ENCODE measurements at places on chromosomes 1 and 21. TPM values are rescaled to one million over a fixed set of nuclear protein-coding genes. Genes with fewer than 3 reads are reported as not detected.

GRCh38 chr1:95219407-95219806, 14.6 kb upstream of the RWDD3 start:
- no peak overlapping the region for H3K4me3 ChIP-seq
- no peaks in the 10 kb centered on the region for H3K4me1 ChIP-seq
- no peaks in the 10 kb centered on the region for H3K27me3 ChIP-seq

DNA sequence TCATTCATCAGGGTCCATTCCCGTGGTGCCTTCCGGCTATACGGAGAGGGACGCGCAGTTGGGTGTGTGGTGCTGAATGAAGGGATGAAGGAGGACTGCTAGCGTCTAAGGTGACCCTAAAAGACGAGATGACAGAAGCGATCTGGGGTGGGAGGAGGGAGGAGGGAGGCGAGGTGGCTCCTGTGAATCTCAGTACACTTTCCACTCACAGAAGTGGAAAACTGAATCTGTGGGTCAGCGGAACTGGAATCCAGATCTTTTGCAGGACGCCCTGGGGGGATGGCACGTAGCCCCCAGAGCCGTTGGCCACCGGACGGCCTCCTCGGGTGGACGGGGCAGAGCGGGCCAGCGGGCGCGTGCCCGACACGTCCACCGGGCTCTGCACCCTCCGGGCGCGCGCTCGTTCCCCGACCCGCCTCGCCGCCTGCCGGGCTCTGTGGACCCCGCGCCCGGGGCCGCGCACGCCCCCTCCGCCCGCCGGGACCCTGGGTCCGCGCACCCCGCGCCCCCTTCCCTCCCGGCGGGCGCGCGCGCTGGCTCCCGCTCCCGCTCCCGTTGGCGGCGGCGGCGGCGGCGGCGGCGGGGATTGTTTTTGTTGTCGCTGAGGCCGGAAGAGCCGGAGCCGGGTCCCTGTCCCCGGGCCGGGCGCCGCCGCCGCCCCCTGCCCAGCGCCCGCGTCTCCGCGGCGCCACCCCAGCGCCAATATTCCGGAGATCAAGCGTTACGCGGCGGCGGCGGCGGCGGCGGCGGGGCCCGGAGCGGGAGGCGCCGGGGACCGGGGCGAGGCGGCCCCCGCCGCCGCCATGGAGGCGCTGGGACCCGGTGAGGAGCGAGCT, at the start of gene AGO4:
AGO4 (plus strand) TSS at position 403 of the 836 bp plus-strand sequence; CDS start at position 804, 401 bp downstream.
- H3K27ac ChIP-seq = peak within 1 kb of the TSS; percentile 93
- H3K4me1 ChIP-seq = peaks cover 19% of the 10 kb centered on the region

DNA sequence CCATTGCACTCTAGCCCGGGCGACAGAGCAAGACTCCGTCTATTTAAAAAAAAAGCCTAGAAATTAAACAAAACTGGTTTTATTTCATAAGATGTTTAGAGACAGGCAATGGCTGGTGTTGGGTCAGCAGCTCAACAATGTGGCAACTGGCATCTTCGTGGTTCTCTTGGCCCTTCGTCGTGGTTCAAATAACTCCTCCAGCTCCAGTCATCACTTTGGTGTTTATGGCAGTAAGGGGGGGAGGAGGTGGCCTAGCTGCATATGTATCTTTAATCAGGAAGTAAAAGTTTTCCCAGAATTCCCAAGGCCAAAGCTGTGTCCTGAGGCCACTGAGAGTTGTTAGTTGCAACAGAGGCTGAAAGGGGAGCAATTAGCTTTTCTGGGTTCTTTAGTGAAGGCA, 13.0 kb upstream of the LTN1 start:
- H3K4me3 ChIP-seq = no peak overlapping the region
- no peak overlapping the region for H3K27ac ChIP-seq
- peaks cover 23% of the 10 kb centered on the region for H3K36me3 ChIP-seq
- no peaks in the 10 kb centered on the region for H3K27me3 ChIP-seq

DNA sequence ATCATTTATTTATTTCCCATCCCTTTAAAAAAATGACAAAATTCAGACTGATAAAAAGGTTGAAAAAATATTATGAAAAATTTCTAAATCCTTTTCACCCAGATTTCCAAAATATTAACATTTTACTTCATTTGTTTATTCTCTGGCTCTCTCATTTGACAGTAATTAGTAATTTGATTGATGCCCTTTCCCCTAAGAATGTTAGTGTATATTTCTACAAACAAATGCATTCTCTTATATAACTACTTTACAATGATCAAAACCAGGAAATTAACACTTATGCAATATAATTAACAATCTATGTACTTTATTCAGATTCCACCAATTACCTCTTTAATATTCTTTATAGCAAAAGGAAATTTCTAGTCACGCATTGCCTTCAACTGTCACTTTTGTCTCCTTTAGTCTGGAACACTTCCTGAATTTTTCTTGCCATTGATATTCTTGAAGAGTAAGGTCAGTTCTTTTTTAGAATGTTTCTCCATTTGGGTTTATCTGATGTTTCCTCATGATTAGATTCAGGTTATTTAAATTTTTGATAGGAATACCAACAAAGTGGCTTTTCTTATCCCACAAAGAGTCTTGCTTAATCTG, 3.9 kb downstream of the CD53 start:
- no peak overlapping the region for H3K27ac ChIP-seq
- peaks cover 6% of the 10 kb centered on the region for H3K4me1 ChIP-seq
- H3K36me3 ChIP-seq = no peaks in the 10 kb centered on the region
- H3K27me3 ChIP-seq = no peaks in the 10 kb centered on the region
- peak overlapping the region; percentile 53 for H3K4me3 ChIP-seq

DNA sequence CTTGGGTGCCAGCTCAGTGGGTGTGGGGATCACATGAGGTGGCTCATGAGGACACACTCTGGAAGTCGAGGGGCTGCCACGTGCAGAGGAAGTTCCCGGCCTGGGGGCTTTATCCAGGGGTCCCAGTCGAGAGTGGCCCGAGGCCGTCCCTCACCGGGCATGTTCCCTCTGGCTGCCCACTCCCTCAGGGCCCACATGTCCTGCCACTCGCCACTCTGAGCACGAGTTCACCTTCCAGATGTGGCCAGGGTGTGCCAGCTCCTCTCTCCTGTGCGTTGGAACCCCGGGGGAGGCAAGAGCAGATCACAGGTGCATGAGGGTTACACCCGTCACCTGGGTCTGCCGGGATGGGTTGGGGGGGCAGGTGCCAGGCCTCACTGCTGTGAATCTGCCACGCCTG, 14.6 kb downstream of the TMEM201 start:
- no peaks in the 10 kb centered on the region for H3K27me3 ChIP-seq
- no peak overlapping the region for H3K27ac ChIP-seq
- no peak overlapping the region for H3K4me3 ChIP-seq
- peak; percentile 59 for DNase-seq

- DNase-seq = peak; percentile 63
- no peak overlapping the region for H3K4me3 ChIP-seq
- no peaks in the 10 kb centered on the region for H3K36me3 ChIP-seq
- H3K27me3 ChIP-seq = no peaks in the 10 kb centered on the region
- H3K27ac ChIP-seq = no peak overlapping the region
Measured at GRCh38 chr21:43188592-43189210, 19.9 kb downstream of the CRYAA start.

GRCh38 chr1:183634429-183635065, 1.0 kb downstream of the ARPC5 start:
- H3K27me3 ChIP-seq = no peaks in the 10 kb centered on the region
- no peak for DNase-seq
- peak overlapping the region; percentile 96 for H3K27ac ChIP-seq
- H3K4me1 ChIP-seq = peaks cover 43% of the 10 kb centered on the region
- H3K4me3 ChIP-seq = peak overlapping the region; percentile 88

- no peaks in the 10 kb centered on the region for H3K27me3 ChIP-seq
- H3K4me3 ChIP-seq = no peak overlapping the region
- no peak overlapping the region for H3K27ac ChIP-seq
- no peaks in the 10 kb centered on the region for H3K36me3 ChIP-seq
- H3K4me1 ChIP-seq = no peaks in the 10 kb centered on the region
- DNase-seq = no peak
Measured at GRCh38 chr1:192958871-192959270, 100.3 kb downstream of the UCHL5 start.

- DNase-seq = no peak
- peaks cover 15% of the 10 kb centered on the region for H3K4me1 ChIP-seq
- H3K27me3 ChIP-seq = no peaks in the 10 kb centered on the region
- H3K27ac ChIP-seq = peak overlapping the region; percentile 82
- no peaks in the 10 kb centered on the region for H3K36me3 ChIP-seq
- H3K4me3 ChIP-seq = no peak overlapping the region
Measured at GRCh38 chr1:91651243-91651642, 150.6 kb downstream of the CDC7 start.

DNA sequence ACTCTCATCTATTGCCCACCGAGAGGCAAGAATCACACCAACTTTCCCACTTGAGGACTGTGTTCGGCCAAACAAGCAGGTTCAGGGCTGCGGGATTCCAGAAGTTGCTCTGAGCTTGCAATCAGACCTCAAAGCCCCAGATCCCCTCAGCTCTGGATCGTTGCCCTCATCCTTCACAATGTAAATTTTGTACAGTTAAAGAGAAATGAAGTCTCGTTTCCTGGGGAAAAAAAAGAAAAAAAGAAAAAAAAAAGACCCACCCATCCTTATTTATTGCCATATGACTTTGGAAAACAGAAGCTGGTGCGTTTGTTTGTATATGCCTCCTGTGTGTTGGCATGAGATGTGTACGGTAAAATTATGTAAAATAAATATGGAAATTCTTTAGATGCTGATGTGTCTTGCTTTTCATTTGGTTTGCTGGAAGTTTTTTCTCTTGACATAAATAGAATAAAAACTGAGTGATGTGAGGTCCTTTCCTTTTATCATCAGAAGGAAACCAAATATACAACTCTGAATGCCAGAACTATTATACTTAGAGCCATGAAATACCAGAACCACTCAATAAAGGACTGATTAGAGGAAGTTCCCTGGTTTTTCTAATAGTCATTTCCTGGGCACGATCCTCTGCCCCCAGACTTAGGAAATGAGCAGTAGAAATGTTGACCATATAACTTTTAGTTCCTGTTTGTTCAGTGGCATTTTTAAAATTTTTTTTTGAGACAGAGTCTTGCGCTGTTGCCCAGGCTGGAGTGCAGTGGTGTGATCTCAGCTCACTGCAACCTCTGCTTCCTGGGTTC, 48.7 kb downstream of the LHX4 start:
- peaks cover 6% of the 10 kb centered on the region for H3K36me3 ChIP-seq
- H3K27ac ChIP-seq = no peak overlapping the region
- DNase-seq = no peak

DNA sequence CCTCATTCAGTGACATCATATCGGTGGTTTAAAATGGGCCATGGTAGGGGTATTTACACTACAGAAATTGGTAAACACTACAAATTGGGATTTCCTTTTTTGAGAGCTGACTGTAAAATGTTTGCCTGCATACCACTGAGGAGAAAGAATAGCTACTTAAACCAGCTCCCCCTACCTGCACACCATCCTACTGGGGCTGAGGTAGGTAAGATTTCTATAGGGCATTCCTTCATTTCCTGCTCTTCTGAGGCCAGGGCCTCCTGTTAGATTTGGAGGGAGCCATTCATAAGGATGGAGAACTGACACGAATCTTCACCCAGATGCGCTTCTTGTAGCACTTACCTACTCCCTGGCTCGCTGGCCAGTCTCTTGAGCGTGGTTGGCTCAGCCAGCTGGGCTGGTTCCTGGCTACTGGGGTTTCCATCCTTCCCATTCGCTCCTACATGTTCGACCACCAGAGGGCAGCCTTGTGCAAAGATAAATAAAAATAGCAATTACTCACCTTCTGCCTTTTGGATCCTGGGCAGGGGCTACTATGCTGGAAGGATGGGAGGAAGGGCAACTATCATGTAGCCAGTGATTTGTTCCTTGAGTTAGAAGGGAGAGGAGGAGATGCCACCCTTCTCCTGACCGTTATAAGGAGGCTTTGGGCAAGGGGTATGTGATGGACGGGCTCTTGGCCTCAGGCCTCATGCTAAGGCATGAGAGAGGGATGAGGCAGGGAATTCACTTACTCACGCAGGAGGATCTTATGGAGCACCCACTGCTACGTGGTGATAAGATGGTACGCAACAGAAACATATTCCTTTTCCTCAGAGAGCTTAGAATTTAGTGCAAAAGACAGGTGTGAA, 10.7 kb downstream of the OPTC start:
- peak; percentile 84 for DNase-seq
- no peak overlapping the region for H3K27ac ChIP-seq
- no peaks in the 10 kb centered on the region for H3K27me3 ChIP-seq
- H3K36me3 ChIP-seq = no peaks in the 10 kb centered on the region
- peaks cover 5% of the 10 kb centered on the region for H3K4me1 ChIP-seq

DNA sequence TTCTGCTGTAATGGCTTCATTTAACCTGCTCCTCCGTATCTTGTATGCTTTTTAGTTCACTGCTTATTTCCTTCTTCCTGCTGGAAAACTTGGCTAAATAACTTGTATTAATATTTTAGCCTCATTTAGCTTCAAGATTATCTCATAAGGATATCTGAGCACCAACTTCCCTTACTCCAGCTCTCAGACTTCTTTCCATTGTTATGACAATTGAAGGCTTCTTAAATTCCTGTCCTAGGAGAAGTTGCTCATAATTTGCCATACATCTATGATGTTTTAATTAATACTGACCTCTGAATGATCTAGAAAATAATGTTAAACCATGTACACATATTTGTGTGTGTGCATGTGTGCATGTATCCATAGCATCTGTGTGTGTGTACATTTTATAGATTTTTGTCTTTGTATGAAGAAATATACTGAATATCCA, 1524.4 kb upstream of the TPTE start:
- H3K36me3 ChIP-seq = no peaks in the 10 kb centered on the region
- H3K27ac ChIP-seq = no peak overlapping the region
- H3K27me3 ChIP-seq = peaks cover 33% of the 10 kb centered on the region
- no peak for DNase-seq
- H3K4me3 ChIP-seq = no peak overlapping the region
- no peaks in the 10 kb centered on the region for H3K4me1 ChIP-seq

GRCh38 chr1:17381161-17381560, 9.2 kb downstream of the PADI6 start:
- H3K4me1 ChIP-seq = no peaks in the 10 kb centered on the region
- peaks cover 12% of the 10 kb centered on the region for H3K27me3 ChIP-seq
- no peak overlapping the region for H3K4me3 ChIP-seq
- no peak for DNase-seq

DNA sequence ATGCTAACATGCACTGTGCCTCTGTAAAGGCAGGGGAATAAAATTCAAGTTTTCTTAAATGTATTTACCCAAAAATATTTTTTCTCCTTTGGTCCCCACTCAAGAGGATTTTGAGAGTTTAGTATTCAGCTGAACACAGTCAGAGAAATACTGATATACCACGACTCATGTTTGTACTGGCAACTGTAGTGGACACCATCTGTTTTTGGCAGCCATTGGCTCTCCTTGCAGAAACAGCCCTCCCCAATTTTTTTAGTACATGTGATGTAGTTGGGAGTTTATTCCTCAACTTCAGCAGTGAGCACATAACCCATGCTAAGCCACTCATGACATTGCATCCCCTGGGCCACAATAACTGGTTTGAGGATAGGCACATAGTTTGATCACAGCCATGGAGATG, 154.8 kb upstream of the POU3F1 start:
- no peaks in the 10 kb centered on the region for H3K4me1 ChIP-seq
- H3K27me3 ChIP-seq = no peaks in the 10 kb centered on the region
- no peak overlapping the region for H3K4me3 ChIP-seq
- H3K27ac ChIP-seq = no peak overlapping the region

GRCh38 chr1:179143322-179143721, 61.5 kb downstream of the TOR3A start:
- H3K36me3 ChIP-seq = no peaks in the 10 kb centered on the region
- peaks cover 11% of the 10 kb centered on the region for H3K4me1 ChIP-seq
- H3K27ac ChIP-seq = peak overlapping the region; percentile 49
- no peaks in the 10 kb centered on the region for H3K27me3 ChIP-seq
- DNase-seq = no peak

GRCh38 chr1:243465081-243465480, 209.2 kb downstream of the SDCCAG8 start:
- peaks cover 23% of the 10 kb centered on the region for H3K36me3 ChIP-seq
- no peak overlapping the region for H3K4me3 ChIP-seq
- no peaks in the 10 kb centered on the region for H3K27me3 ChIP-seq
- DNase-seq = no peak
- no peak overlapping the region for H3K27ac ChIP-seq

The CFHR2 gene
- total RNA-seq = not detected

The RPTN gene
- total RNA-seq = not detected

The SLC30A2 gene
- not detected for total RNA-seq

The PROX1 gene
- 14.1 TPM for total RNA-seq

The LGALS8 gene
- total RNA-seq = 81.7 TPM

Data from upper lobe of right lung (tissue), 1 donor.